Activated CD4-positive, alpha-beta memory T cell treated with anti-CD3 and anti-CD28 coated beads for 36 hours (primary cell): ENCODE measurements at places on chromosomes 1 and 21. TPM values are rescaled to one million over a fixed set of nuclear protein-coding genes. Genes with fewer than 3 reads are reported as not detected.

- H3K4me1 ChIP-seq: peaks cover 25% of the 10 kb centered on the region
- H3K27me3 ChIP-seq: no peaks in the 10 kb centered on the region
- H3K36me3 ChIP-seq: peaks cover 44% of the 10 kb centered on the region
- DNase-seq: no peak
Measured at GRCh38 chr1:155472491-155473083, 90.0 kb downstream of the ASH1L start.

DNA sequence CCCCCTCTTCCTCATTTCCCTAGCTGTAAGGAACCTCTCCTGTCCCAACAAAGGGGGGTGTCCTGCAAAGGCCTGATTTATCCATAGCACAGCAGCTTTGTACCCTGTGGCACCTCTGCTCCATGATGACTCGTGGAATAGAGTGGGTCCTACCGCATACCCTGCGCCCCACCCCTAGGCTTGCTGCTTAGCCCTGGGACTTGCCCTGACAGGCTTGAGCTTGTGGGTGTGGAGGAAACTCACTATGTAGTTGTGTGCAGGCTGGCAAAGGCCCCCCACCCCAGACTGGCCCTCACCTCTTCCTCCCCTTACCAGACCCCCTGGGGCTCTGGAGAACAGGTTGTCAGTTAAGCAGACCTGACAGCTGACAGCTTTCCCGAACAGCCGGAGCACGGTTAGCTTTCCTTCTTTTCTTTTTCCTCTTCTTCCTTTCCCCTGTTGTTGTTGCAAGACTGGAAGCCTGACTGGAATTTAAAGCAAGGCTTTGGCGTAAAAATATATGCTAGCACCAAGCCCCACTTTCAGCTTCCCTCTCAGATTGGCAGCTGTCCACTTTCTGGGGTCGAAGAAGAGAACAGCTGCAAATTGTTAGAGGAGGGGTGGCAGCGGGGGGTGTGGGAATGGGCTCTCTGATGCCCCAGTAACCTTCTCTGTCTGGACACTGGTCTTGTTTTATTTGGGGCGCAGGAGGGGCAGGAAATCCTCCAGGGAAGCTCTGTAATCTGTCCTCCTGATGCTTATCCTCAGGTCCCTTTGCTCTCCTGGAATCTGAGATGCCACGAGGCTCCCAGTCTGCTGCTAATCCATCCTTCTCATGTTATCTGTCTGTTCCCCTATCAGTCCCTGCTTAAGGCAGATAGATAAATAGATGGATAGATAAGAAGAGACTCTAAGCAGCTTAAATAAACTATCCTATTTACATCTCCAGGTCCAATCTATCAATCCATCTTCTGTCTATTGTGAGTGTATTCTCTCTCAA lies 134.6 kb downstream of the BRINP2 start:
- H3K27me3 ChIP-seq: peaks cover 4% of the 10 kb centered on the region
- no peak overlapping the region for H3K4me3 ChIP-seq
- DNase-seq: no peak
- no peaks in the 10 kb centered on the region for H3K4me1 ChIP-seq
- H3K27ac ChIP-seq: no peak overlapping the region

GRCh38 chr1:59673573-59674450 lies 140.9 kb upstream of the HOOK1 start:
- H3K36me3 ChIP-seq: no peaks in the 10 kb centered on the region
- H3K27ac ChIP-seq: no peak overlapping the region
- H3K27me3 ChIP-seq: no peaks in the 10 kb centered on the region
- H3K4me1 ChIP-seq: no peaks in the 10 kb centered on the region
- H3K4me3 ChIP-seq: no peak overlapping the region

GRCh38 chr1:197424380-197424779 lies 156.3 kb downstream of the CRB1 start:
- no peaks in the 10 kb centered on the region for H3K36me3 ChIP-seq
- no peak overlapping the region for H3K27ac ChIP-seq
- H3K4me3 ChIP-seq: no peak overlapping the region
- H3K4me1 ChIP-seq: no peaks in the 10 kb centered on the region

GRCh38 chr21:37219761-37220432 lies 47.2 kb downstream of the VPS26C start:
- peaks cover 18% of the 10 kb centered on the region for H3K36me3 ChIP-seq
- peaks cover 25% of the 10 kb centered on the region for H3K4me1 ChIP-seq
- H3K27ac ChIP-seq: peak overlapping the region; percentile 96

GRCh38 chr1:3355894-3356826 lies 98.3 kb upstream of the ARHGEF16 start:
- H3K27ac ChIP-seq: no peak overlapping the region
- H3K36me3 ChIP-seq: no peaks in the 10 kb centered on the region
- no peaks in the 10 kb centered on the region for H3K4me1 ChIP-seq
- H3K27me3 ChIP-seq: peaks cover 2% of the 10 kb centered on the region

- H3K4me1 ChIP-seq: no peaks in the 10 kb centered on the region
- DNase-seq: peak; percentile 12
- no peaks in the 10 kb centered on the region for H3K36me3 ChIP-seq
Measured at GRCh38 chr1:95041491-95042165, 31.1 kb downstream of the ALG14 start.

DNA sequence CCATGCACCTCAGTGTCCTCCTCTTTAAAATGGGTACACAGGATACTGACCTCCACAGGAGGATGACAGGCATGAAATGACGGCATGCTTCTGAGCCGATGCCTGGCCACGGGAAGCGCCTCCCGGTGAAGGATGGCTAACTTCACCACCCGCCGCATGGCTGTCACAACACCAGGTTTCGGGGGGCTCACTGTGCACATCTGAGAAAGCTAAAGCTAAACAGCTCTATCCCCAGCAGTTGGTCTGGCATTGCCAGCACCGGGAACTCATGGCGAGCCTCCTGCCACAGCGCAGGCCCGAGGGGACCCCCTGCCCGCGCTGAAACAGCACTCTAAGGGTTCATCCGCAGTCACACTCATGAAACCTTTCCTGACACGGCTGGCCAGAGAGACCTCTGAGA lies 16.0 kb downstream of the NPHP4 start:
- H3K27me3 ChIP-seq: no peaks in the 10 kb centered on the region
- no peak for DNase-seq
- no peak overlapping the region for H3K27ac ChIP-seq
- no peaks in the 10 kb centered on the region for H3K4me1 ChIP-seq
- H3K36me3 ChIP-seq: peaks cover 14% of the 10 kb centered on the region
- no peak overlapping the region for H3K4me3 ChIP-seq

DNA sequence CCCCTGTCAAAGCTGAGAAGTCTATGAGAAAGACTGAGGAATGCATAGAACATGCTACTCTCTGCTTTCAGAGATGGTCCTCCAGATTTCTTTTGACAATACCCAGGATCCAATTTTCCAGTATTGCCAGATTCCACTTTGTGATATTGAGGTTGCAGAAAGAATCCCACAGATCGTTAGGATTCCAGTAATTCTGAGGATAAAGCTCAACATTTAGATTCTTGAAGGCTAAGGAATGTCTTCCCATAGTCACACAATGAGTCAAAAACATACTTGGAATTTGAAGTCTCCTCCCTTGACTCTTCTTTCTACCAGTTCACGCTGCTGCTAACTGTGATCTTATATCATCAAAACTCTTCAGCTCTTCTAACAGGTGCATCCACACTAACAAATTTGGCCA lies 57.1 kb downstream of the TNFSF18 start:
- H3K27me3 ChIP-seq: no peaks in the 10 kb centered on the region
- no peaks in the 10 kb centered on the region for H3K36me3 ChIP-seq
- DNase-seq: no peak
- H3K4me1 ChIP-seq: no peaks in the 10 kb centered on the region
- no peak overlapping the region for H3K4me3 ChIP-seq
- H3K27ac ChIP-seq: no peak overlapping the region

DNA sequence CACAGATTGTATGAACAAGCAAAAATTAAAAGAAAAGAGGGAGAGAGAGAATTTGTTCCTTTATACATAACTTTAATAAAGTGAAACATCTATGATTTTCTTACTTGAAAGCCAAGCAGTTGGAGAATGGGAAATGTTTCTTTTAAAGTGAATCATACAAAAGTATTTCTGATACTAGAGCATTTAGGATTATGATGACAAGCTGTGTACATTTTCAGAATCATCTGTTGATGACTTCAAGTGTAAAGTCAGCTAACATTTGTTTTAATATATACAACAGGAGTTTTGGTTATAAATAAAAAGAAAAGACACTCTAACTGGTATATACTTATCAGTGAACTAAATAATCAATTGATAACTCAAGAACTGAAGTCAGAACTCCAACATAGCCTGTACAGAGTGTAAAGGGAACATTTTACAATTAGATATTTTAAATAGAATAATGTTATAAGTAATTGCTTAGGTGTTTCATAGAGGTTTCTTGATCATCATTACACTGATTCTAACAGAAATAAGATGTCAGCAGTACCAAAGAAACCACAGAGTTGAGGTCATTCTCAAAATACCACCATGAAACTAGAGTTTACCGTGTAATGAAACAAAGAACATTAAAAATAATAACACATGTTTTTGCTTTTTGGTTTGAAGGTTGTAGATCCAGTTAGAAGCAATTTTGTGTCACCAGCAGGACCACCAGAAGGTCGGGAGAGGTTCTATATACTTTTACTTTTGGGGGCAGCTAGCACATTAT lies 103.4 kb downstream of the COL24A1 start:
- H3K27ac ChIP-seq: no peak overlapping the region
- no peak overlapping the region for H3K4me3 ChIP-seq
- H3K27me3 ChIP-seq: no peaks in the 10 kb centered on the region
- DNase-seq: no peak
- H3K4me1 ChIP-seq: no peaks in the 10 kb centered on the region

DNA sequence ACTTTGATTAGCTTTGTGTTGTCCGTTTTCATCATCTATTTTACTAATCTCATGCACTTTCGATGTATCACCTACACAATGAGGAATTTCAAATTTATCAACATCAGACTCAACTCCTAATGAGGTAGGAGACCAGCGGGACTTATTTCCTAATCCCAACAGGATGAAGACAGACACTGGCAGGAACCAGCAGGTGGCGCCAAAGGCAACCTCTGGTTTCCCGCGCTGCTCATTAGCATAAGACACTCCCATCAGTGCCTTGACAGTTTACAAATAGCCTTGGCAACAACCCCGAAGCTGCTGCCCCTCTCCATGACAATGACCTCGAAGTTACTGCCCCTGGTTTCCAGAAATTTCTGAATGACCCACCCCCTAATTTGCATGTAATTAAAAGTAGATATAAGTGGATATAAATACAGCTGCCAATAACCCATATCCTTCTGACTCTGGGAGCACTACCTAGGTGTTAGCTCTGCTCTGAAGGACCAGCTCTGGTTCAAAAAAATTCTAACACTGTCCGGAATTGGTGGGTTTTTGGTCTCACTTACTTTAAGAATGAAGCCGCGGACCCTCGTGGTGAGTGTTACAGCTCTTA lies 974.8 kb downstream of the ADGRL2 start:
- no peaks in the 10 kb centered on the region for H3K36me3 ChIP-seq
- DNase-seq: peak; percentile 54
- H3K4me1 ChIP-seq: peaks cover 3% of the 10 kb centered on the region
- H3K27ac ChIP-seq: no peak overlapping the region
- no peak overlapping the region for H3K4me3 ChIP-seq

DNA sequence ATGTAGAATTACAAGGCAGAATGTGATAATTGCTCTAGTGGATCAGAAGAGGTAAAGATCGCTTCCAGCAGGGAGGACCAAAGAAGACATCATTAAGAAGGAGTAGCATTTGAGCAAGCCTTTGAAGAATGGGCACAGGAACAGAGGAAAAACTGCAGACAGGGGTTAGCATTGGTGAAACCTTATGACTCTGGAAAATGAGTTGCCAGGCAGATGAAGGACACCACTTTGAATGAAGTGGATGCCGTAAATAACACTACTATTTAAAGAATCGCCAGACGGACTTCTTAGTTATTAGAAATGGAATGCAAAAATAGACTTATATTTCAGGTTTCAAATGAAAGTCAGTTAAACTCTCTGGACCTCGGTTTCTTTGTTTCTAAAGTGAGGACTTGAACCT lies 727.7 kb downstream of the USP25 start:
- no peaks in the 10 kb centered on the region for H3K27me3 ChIP-seq
- H3K27ac ChIP-seq: no peak overlapping the region
- no peak for DNase-seq
- no peaks in the 10 kb centered on the region for H3K36me3 ChIP-seq
- no peaks in the 10 kb centered on the region for H3K4me1 ChIP-seq

GRCh38 chr21:26126168-26126553 lies 44.4 kb downstream of the APP start:
- H3K27ac ChIP-seq: no peak overlapping the region
- H3K27me3 ChIP-seq: no peaks in the 10 kb centered on the region
- H3K4me1 ChIP-seq: no peaks in the 10 kb centered on the region
- DNase-seq: no peak
- no peak overlapping the region for H3K4me3 ChIP-seq
- no peaks in the 10 kb centered on the region for H3K36me3 ChIP-seq

DNA sequence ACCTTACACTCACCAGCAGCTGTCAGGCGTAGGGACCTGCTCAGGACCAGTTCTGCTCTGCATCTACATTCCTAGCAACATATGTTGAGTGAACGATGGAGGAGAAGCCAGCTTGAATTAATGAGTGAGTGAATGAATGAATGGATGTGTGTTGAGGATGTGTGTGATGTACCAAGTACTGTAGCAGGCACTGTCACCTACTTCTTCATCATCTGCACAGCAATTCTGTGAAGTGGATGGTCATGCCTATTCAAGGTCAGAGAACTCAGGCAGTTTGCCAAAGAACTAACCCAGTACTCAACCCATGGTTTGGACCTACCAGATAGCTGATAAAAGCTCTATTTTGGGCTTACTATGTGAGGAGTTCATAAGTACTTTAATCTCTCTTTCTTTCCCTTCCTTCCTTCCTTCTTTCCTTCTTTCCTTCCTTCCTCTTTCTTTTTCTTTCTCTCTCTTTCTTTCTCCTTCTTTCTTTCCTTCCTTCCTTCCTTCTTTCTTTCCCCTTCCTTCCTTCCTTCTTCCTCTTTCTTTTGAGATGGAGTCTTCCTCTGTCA lies 56.9 kb downstream of the ATP1A1 start:
- DNase-seq: no peak
- peaks cover 8% of the 10 kb centered on the region for H3K27me3 ChIP-seq
- H3K27ac ChIP-seq: no peak overlapping the region
- H3K4me1 ChIP-seq: no peaks in the 10 kb centered on the region
- no peaks in the 10 kb centered on the region for H3K36me3 ChIP-seq
- H3K4me3 ChIP-seq: no peak overlapping the region

The DAB1 gene
- 0.46 TPM for total RNA-seq

The OLFML3 gene
- total RNA-seq: 0.21 TPM

The HPDL gene
- 14.3 TPM for total RNA-seq

The MACO1 gene
- total RNA-seq: 11.0 TPM

The AIRE gene
- total RNA-seq: not detected

The HNRNPCL4 gene
- not detected for total RNA-seq

The GJB4 gene
- total RNA-seq: not detected

The GUCA2B gene
- total RNA-seq: not detected

The COA7 gene
- total RNA-seq: 17.9 TPM

The RSBN1 gene
- total RNA-seq: 18.5 TPM
